Renal cortical epithelial cell (primary cell): ENCODE measurements at places on chromosomes 1 and 21. TPM values are rescaled to one million over a fixed set of nuclear protein-coding genes. Genes with fewer than 3 reads are reported as not detected.

GRCh38 chr1:43306688-43307457, 6.1 kb downstream of the TIE1 start:
- no peak for DNase-seq

- DNase-seq, result no peak
Observed at GRCh38 chr1:207763091-207763490, 11.2 kb downstream of the CD46 start.

GRCh38 chr1:171981303-171981702, 140.0 kb downstream of the DNM3 start:
- DNase-seq, result no peak

TMPRSS15 gene
- not detected in 2 replicates for total RNA-seq

DNA sequence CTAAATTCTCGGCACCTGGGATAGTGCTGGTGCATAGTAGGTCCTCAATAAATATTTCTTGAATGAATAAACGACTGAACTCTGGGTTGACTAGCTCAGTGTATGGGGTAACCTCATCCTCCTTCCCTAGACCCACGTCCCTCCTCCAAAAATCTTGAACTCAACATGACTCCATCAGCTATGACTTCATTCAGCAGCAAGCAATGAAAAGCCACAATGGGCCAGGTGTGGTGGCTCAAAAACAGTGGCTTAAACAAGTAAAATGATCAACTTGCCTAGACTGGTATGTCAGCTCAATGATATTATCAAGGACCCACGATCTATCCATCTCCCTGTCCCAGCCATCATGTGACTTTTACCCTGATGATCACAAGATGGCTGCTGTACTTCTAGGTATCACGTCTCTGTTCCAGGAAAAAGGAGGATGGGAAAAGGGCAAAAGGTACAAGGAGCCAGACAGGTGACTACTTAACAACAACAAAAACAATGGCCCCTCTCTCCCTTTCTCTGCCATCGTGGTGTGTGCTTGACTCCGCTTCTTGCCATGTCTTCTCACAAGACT, 13.0 kb upstream of the PAQR7 start:
- no peak for DNase-seq

BARHL2 gene
- total RNA-seq, result not detected in 2 replicates

DNA sequence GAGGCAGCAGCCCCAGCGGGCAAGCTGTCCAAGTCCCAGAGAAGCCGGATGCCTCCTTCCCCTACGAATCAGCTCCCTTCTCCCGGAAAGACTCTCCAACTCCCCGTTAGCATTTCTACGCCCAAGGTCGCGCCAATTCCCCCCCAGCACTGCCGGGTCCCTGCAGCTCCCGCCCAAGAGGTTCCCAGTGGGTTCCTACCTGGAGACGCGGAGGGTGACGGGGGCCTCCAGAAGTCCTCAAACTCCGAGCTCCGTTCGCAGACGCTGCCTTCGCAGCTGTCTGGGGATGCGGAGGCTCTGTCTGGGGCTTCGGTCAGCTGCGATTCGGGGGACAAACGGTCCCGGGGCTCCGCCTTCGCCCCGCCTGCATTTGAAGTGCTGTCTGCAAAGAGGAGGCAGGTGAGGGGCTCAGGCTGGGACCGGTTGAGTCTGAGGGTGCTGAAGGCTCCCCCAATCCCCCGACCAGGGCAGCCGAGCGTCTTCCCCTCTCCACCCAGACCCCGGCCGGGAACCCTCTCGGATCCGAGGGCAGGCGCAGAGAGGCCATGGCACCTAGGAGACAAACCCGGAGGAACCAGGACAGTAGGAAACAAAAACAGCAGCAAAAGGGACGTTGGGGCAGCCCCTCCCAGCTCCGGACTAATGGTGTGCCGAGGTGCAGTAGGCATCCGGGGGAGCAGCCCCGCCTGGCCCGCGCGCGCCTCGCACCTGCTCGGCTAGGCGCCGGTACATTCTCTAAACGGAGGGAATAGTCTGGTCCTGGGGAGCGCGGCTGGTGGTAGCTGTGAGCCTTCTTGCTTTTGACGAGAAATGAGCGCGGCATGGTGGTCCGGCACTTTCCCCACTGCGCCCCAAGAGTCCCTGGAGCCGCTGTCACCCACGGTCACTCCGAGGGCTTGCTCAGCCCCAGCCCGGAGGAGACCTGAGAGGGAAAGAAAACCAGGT, 3.8 kb downstream of the GFI1 start:
- DNase-seq, result no peak

GRCh38 chr1:216723274-216723780, at the start of gene ESRRG:
Gene ESRRG, minus strand, starts transcription at chr1:216723429. Its CDS starts 130 bp downstream, at chr1:216723299.
- peak; percentile 30 for DNase-seq

GRCh38 chr1:61581251-61581650, 143.7 kb downstream of the TM2D1 start:
- DNase-seq, result no peak

SHCBP1L gene
- 0.20 TPM in 1 of 2 replicates, not detected in the other for total RNA-seq

GRCh38 chr1:85267313-85267712, 7.9 kb upstream of the C1orf52 start:
- no peak for DNase-seq

DNA sequence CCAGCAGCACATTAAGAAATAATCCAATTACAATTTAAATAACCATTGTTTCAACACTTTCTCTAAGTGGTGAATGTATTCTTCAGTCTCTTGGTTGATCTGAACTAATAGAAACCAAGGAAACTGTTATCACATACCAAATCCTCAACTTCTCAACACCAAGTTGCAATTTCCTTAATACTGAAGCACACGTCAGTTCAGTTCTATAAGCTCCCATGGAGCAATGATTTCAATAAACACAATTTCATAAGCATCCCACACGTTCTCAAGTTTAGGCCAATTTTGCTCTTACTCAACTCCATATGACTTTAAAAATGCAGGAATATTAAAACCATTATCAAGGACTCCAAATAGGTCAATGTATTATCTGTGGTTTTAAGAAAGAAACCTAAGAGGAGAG, 5.8 kb upstream of the ERG start:
- DNase-seq, result no peak

TRIM17 gene
- 0.69 and 1.5 TPM in 2 replicates for total RNA-seq

DNA sequence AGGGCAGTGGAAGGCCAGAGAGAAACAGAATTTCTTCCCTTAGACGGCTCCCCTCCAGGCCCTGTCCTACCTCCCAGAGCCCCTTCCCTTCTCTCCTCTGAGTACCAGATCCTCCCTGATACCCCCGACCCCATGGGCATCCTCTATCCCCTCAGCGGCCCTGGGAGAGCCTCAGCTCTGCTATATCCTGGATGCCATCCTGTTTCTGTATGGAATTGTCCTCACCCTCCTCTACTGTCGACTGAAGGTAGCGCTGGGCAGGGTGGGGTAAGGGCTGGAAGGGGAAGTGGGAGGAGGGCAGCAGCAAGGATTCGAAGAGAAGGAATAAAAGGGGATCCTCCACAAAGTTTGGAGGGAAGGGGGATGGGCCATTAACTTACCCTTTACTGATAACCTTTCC, 2.7 kb downstream of the FCER1G start:
- no peak for DNase-seq

ARID4B gene
- total RNA-seq, result 17.9 and 59.3 TPM in 2 replicates

GRCh38 chr21:37026499-37026898, 20.0 kb downstream of the RIPPLY3 start:
- no peak for DNase-seq

- peak; percentile 47 for DNase-seq
Observed at GRCh38 chr1:111628153-111628552, 8.6 kb downstream of the RAP1A start.

GRCh38 chr1:63575340-63575826, 17.8 kb upstream of the PGM1 start:
- peak; percentile 7 for DNase-seq
